ENCODE measurements at places on chromosomes 16 and 17.
A peak's percentile ranks its signal among the peaks of the same experiment; 100 is the strongest.

DNA sequence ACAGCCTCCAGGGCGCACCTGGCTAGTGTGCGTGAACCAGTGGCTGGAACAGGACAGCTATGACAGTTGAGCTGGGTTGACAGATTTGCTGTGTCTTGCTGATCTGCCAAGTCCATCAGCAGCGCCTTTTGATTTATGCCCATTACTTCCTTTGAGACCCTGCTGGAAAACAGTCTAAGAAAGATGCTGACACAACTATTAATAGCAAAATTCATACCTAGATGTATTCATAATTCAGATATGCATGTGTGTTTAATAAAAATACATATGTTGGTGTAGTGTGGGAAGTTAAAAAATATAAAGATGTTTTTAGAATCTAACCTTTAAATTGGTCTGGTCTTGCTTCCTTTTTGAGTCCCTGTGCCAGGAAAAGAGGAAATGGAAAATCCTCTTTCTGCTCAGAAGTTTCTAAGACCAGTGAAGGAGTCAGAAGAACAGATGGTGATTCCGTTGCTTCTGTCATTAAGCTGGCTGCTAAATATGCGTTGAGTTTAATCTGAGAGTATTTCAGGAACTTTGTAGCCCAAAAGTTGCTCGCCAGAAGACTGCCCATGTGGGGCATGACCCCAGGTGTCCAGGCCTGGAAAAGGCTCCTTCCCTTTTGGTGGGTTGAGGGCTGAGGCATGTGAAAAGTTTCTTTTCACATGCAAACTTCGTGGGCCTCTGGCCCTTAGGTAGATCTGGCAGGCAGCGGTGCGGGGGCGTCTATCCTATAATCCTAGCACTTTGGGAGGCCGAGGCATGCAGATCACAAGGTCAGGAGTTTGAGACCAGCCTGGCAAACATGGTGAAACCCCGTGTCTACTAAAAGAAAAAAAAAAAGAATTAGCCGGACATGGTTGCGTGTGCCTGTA, 40.0 kb upstream of the ENDOV start:
- peak; percentile 6 for DNase-seq

DNA sequence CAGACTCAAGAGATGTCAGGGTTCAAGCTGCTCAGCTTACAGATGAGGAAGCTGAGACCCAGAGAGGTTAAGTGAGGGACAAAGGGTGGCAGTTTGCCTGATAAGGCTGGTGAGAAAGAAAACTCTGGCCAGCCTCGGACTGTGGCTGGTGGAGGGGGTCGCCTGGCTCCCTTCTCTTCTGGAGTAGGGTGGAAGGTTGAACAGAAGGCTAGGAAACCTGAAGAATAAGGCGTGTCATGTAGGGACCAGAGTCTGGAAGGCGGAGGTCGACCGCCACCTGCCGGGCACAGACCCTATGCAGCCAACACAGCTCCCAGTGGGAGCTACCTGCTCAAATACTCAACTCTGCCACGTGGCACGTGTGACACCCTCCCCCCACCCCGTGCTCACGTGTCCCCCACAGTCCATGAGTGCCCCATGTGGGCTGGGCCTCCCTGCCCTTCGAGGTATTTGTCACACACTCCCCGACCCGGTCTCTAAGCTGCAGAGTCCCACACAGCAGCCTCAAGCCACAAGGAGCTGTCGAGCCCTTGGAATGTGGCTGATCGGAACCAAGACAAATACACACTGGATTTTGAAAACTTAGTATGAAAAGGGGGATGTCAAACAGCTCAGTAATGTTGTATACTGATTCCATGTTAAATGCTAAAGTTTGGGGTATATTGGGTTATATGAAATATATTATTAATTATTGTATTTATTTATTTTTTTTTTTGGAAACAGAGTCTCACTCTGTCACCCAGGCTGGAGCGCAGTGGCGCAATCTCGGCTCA, 11.8 kb downstream of the HID1 start:
- DNase-seq, result no peak

DNA sequence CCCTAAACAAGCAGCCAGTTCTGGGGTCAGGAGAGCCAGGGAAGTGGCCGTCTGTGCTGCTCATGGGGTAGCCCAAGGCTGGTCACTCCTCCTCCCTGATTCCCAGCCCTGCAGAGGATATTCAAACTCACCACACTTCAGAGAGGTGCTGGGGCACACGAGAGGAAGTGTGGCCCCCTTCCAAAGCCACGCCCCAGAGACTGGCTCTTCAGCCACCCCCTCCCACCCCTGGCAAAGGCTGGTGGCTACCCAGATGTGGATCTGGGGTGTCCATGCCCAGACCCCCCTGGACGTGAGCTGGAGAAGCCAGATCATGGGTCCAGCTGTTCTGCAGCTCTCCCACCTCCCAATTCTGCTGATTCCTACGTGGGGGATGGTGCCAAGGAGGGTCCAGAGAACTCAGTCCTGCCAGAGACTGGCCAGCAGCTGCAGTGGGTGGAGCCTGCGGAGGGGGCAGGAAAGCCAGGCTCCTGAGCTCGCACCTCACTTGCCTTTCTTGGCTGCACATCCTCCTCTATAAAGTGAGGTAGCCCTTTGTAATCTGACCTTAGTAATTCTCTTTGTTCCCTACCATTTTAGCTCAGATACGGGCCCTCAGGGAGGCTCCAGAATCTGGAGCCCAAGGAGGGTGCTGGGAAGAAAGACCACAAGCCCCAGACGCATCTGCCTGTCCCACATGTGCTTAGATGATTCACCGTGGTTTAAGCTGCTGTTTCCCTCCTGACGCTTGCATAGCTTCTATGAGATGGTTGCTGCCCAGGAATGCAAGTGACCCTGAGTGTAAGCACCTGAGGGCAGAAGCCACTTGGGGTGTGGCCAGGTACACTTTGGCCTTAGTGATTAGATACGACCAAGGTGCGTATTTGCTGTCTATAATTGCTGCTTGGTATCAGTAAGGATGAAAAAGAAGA, 15.3 kb downstream of the SDK2 start:
- DNase-seq, result no peak

DNA sequence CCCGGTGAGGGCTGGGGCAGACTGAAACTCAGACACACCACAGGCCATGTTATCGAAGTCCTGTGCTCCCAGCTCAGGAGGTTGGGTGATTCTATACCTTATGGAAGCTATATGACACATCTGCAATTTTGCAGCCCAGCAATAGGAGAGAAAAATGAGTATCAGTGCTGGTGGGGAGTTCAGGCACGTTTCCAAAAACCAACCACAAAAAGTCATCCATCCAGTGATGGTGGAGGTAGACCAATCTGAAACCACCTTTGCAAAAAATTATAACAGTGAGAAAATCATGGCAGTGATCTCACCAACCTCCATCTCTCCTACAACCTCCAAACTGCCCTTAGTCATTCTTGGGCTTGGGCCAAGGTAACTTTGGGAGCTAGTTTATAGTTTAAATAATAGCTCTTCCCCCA, 327.9 kb downstream of the SLC39A11 start:
- DNase-seq, result no peak

DNA sequence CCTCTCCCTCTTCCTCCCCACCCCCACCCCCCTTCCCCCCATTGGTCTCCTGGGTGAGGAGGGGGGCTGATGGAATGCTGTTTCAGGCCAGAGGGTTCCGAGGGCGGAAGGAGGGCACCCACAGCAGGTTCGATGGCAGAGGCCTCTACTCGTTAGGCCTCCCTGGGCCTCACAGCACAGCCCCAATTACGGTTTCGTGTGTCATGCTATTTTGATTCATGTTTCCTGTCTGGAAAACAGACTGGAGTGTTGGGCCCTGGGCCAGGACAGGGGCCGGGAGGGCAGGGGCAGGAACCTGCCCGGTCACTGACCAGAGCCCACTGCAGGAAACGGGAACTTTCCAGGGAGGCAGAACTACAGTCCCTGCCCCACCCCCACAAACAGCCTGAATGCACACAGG, 138.2 kb downstream of the C16orf95 start:
- DNase-seq, result no peak

- no peak for DNase-seq
Measured at GRCh38 chr16:2470603-2471015, 488 bp upstream of the NTN3 start.

DNA sequence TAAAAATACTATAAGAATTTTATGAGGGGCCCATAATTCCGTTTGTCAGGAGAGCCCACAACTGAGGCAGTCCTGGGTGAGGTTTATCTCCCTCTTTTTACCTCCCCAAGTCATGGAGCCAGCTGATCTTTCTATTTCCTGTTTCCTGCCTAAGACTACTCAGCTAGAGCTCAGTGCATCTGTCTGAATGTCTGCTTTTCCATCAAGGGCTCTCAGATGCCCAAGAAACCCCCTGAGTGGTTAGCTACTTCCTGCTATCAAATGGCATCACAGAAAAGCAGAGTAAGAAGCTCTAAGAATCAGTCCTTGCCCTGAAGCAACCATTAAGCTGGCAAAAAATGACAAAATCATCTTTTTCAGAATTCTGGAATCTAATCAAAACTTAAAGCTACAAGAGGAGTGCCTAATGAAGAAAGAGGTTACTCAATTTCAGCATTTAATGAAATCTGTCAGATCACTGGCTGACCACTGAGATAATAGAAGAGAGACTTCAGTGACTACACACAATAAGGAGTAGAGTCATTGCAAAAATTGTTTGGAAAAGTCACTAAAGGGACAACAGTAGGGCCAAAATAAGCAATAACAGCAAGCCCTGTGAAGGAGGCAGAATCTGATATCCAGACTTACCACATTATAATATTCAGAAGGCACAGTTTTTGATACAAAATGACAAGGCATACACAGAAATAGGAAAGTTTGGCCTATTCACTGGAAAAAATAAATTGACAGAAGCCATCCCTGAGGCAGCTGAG, 150.1 kb downstream of the CYB561 start:
- DNase-seq, result no peak

- DNase-seq, result no peak
Measured at GRCh38 chr16:86895606-86896005, 317.3 kb downstream of the FOXL1 start.

- DNase-seq, result no peak
Measured at GRCh38 chr17:82149401-82150099, 51.5 kb upstream of the FASN start.

GRCh38 chr17:15909481-15909991, 35.4 kb upstream of the ADORA2B start:
- DNase-seq, result no peak

- DNase-seq, result no peak
Measured at GRCh38 chr17:74831444-74832146, 28.1 kb downstream of the GRIN2C start.

- DNase-seq, result no peak
Measured at GRCh38 chr16:57991551-57992059, 8.9 kb downstream of the ZNF319 start.

DNA sequence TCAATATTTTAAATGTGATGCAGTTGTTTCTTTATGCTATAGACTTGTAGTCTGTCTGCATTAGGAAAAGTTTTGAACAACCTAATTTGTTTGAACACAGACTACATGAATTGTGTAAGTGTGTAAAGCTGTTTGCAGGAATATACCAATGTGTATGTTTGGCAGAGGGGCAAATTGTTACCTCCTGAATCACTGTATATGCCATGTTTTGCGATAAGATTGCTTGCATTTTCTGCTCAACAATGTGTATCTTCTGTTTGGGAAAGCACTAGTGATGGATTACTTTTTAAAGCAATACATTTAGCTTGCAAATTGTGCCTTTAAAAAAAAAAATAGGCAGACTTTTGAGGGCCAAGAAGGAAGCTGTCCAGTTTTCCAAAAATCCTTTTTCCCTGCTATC, 14.6 kb downstream of the RBBP6 start:
- no peak for DNase-seq

DNA sequence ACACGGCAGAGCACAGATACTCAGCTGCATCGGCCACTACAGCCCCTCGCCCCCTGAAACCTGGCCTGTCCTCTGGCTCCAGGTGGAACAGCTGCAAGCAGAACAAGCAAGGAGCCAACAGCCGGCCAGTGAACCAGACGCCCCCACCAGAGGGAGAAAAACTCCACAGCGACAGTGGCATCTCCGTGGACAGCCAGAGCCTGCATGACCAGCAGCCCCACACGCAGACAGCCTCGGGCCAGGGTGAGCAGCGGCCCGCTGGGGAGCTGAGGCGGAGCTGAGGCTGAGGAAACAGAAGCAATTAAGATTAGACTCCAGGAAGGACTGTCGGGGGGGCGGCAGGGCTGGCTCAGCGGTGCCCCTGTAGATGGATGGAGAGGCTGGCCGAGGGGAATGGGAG, 16.7 kb downstream of the NGFR start:
- DNase-seq, result no peak

- DNase-seq, result no peak
Measured at GRCh38 chr17:49278076-49278475, 47.5 kb upstream of the PHOSPHO1 start.

DNA sequence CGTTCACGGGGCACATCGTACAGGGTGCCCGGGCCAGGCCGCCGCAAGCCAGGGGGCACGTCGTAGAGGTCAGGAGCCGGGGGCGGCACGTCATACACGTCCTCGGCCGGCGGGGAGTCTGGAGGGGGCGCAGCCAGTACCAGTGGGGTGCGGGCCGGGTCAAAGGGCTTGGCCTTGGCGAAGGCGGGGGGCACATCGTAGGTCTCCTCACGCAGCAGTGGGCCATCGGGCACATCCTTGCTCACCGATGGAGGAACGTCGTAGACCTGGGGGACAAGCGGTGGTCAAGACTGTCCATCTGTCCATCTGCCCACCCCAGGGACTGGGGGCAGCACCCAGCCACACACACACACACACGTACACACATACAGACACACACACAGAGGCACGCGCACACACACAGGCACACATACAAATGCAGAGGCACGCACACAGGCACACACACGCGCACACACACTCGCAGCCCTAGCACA, 15.7 kb downstream of the BCAR1 start:
- no peak for DNase-seq

GRCh38 chr16:86901483-86901882, 323.1 kb downstream of the FOXL1 start:
- DNase-seq, result no peak

GRCh38 chr16:11726008-11726407, 16.6 kb downstream of the TXNDC11 start:
- no peak for DNase-seq

DNA sequence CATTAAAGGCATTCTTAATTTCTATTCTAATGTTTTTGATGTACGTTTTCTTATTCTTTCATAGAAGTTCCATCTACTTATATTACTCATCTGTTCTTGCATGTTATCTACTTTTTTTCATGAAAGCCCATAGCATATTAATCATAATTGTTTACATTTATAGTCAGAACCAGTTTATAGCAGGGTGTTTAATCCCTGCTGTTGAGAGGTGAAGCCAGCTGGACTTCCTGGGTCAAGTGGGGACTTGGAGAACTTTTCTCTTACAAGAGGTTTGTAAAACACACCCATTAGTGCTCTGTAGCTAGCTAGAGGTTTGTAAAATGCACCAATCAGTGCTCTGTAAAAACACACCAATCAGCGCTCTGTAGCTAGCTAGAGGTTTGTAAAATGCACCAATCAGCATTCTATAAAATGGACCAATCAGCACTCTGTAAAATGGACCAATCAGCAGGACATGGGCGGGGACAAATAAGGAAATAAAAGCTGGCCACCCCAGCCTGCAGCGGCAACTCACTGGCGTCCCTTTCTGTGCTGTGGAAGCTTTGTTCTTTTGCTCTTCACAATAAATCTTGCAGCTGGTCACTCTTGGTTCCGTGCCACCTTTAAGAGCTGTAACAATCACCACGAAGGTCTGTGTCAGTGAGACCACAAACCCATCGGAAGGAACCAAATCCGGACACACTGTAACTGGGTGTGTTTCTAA, 120.6 kb downstream of the TANC2 start:
- no peak for DNase-seq
